Epithelial cell of esophagus (primary cell): ENCODE measurements at places on chromosomes 6 and 20.

DNA sequence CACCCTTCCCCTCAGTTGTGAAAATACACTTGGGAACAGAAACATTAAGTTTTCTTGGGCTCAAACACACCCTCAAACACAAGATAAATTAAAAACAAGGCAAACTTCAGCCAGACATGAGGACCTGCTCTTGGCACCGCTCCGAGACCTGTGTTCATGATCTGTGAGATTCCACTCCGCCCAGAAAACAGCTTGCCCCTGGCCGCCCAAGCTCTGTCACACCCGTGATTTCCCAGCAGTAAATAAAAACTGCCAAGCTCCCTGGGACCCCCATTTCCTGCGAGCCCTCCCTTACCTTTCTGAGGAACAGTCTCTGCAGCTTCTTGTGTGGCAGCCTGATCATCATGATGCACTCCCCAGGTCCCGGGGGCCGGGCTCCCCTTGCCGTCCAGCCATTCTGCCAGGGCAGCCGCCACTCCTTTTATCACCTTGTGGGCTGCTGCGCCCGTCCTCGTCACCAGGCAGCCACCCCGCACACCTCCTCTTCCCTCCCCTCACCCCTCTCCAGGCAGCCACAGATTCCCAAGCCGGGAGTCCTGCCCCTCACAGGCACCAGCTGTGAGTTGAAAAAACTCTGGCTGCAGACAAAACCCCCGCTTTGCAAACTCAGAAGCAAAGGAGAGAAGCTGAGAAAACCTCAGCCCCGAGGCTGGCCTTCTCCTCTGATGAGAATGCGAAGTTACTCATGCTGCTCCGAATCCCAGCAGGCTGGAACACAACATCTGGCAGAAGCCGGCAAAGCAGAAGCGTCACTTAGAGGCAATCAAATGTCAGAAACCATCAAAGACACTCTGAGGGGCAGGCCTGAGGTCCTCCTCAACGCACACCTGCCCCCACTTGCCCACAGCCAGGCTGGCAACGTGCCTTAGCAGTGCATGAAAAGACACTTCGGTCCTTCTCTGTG lies 130.4 kb upstream of the RPS6KA2 start:
- DNase-seq, result peak; percentile 86

DNA sequence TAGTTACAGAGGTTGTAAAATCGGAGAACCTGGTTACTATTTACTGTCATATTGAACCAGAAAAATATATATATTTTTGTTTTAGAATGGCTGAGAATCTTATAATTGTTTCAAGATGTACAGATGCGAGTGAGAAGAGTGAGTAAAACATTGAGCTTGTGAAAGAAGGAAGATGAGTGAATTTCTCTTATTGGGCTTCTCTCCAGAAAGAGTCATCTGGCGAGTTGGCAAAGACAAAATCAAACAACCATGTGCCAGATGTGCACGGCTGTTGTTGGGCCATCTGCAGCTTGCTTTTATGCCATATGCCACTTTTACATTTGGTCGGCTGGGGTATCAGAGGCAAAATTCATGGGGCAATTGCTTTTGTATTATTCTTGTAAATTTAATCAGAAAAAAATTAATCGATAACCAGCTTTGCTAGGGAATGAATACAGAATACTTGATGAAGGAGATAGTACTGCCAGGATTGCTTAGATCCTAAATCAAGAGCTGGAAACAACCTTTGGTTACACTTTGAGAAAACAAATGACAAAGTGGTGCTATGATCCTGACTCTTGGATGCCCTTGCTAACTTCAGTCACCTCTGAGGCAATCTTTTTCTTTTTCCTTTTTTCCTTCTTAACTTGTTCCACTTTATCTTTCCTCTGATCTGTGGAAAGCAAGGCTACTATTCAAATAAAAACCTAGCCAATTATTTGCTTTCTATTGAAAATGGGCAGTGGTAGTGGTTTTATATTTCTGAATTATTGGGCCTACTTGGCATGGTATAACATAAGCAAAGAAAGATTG lies 97.1 kb upstream of the GRIK2 start:
- DNase-seq, result peak; percentile 21

DNA sequence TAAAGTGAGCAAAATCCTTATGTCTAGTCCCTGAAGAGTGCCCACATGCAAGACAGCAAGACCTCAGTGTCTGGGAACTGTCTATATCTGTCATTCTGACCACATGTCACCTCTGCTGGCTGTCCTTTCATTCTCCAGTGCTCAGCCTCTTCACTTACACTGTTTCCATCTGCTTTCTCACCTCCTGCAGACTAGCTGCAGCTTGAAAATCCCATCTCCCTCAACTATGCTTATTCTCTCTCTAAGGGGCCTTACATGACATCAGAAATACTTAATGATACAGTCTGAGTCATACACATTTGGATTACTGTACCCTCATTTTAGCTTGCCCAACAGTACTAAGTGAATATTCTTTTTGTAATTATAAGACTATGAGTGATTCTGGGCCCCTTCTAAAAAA lies 587.8 kb downstream of the EPM2A start:
- DNase-seq, result peak; percentile 57

DNA sequence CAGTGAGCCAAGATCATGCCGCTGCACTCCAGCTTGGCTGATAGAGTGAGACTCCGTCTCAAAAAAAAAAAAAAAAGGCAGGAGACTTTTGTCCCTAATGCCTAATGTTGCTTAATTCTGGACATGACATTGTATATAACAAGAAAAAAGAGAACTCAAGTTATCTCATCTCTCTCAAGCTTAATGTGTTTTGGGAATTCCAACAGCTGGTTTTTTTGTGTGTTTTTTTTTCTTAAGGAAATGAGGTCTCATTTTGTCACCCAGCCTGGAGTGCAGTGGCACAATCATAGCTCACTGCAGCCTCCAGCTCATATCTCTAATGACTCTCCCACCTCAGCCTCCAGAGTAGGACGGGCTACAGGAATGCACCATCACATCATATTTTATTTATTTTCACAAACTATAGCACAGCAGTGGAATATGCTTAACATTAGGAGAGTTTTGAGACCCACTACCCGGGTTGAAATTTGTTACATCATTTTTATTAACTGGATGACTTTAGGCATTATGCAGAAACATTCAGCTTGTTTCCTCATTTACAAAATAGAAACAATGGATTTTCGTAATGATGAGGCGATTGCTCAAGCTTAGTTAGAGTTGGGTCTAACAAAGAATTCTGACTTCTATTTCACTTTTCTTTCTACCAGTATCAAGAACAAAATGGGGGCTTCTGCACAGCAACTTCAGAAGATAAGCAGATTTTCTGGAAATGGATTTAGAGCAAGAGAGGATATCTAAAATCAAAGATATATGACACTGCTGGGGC lies 104.1 kb upstream of the BTN3A2 start:
- DNase-seq, result no peak
